ENCODE measurements at places on chromosomes 7 and 10.

DNA sequence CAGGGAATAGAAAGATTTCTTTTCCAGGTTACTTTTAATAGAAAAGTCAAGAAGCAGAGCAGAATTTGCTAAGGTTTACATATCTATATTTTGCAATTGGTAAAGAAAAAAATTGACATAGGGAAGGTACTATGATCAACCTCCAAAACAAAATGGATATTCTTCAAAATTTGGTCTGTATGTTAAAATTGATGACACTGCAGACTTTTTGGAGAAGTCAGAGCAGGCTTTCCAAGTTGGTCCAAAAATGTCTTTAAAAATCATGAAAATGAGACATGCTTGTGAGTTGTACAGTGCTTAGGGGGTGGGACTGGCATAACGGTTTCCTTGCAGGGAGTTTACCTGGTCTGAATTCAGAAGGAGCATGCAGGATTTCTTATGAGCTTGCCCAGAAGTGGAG, 77.0 kb downstream of the TFPI2 start:
- no peak for DNase-seq

- DNase-seq = no peak
Observed at GRCh38 chr7:99531354-99531765, 20.6 kb downstream of the FAM200A start.

DNA sequence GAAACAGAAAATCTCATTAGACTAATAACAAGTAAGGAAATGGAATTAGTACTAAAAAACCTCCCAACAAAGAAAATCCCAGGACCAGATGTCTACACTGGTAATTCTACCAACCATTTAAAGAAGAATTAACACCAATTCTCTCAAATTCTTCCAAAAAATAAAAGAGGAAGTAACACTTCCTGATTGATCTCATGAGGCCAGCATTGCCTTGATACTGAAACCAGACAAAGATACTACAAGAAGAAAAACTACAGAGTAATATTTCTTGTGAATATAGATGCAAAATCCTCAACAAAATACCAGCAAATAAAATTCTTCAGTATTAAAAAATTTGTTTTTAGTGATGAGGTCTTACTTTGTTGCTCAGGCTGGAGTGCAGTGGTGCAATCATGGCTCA, 21.3 kb downstream of the GCK start:
- no peak for DNase-seq

DNA sequence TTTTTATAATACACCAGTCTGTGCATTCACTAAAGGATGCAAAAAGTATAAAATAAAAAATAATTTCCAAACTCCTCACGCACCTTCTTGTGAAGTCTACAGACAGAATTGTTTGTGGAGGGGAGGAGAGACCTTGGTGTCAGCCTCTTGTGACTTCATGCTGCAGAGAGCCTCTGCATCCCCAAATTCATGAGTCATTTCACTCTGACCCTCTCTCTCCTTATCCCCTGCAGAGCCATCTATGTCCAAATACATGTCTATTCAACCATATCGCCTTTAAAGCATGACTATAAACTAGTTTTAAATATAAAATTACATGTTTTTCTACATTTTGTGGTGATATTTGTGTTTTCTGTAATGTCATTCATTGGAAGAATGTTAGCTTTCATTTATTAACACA, 6.0 kb downstream of the CREB5 start:
- no peak for DNase-seq

GRCh38 chr7:2496375-2496774, 20.2 kb upstream of the GRIFIN start:
- no peak for DNase-seq

Data from right forelimb (tissue), 1 donor.